Left colon (tissue), 2 donors: ENCODE measurements at places on chromosomes 6 and 20. TPM values are rescaled to one million over a fixed set of nuclear protein-coding genes. Genes with fewer than 3 reads are reported as not detected.

DNA sequence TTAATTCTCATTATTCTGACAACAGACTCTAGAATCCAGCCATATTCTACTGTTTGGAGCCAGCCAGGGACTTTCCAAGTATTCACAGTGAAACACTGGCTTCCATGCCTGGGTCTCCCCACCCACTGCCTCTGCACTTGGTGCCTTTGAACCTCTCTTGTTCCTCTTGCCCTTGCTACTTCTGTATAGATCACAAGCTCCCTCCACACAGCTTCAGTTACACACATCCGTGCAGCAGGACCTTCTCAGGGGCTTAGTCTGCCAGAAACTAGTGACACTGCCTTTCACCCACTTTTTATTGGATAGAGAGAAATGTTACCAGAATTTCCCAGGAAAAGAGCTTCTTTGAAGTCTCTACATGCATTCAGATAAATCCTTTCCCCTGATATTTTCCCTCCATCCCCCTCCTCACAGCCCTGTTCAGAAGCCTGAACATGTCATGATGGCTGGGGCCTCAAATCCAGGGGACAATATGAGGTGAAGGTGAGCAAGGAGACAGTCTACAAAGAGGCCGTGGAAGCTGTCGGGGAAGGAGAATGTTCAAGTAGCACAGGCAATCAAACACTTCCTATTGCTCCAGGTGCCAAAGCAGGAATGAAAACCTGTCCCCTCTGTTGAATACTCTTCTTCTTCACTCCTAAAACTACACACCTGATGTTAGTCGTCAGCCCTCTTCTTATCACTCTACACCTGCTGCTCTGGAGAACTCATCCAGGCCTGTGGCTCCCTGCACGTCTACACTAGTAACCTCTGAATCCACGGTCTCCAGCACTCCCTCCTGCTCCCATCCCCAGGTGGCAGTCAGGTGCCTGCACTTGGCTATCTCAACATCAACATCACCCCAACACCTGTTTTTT lies 20.2 kb upstream of the HLA-DOA start:
- DNase-seq: no peak

Gene DZANK1
- 1.6 TPM for total RNA-seq

Gene FERMT1
- total RNA-seq: 62.0 TPM

Gene RGS17
- total RNA-seq: 0.40 TPM

Gene BANF2
- not detected for total RNA-seq
